HuH-7.5 (cell line): ENCODE measurements at places on chromosomes 2 and 18.
A peak's percentile ranks its signal among the peaks of the same experiment; 100 is the strongest.

DNA sequence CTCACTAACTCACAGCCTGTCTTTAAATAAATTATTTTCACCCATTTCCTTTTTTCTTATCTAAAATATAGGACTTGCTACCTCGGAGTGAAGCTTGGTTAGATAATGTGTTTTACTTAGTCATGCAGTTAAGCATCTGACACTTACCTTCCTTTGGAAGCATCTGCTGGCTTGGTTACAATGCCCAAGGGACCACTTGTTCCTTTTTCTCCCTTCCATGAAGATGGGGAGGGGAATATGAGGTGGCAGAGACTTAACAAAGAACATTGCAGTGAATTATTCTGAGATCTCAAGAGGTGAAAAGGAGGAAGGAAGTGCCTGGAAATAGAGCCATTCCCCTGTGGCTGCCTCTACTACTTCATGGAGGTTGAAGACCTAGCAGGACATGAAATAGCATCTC, 145.4 kb upstream of the FOSL2 start:
- DNase-seq = no peak

DNA sequence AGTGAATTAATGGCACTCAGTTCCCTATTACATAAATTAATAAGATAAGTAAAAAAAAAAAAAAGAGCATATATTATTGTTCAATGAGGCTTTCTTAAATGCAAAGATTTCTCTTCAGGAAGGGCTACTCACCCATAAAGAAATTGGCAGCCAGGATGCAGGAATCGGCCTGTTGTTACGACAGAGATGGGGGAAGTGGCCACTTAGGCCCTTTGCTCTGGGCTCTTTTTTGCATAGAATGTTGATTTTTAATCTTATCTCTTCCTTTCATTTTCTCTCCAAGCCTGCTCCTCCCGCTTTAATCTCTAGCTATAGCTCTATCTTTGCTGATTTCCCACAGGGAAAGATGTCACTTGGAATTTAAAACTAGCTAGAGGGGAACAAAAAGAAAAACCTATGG, 391.8 kb upstream of the CRIM1 start:
- DNase-seq = no peak

- no peak for DNase-seq
These were observed 8.9 kb upstream of the OSR1 start for GRCh38 chr2:19367326-19367725.

- no peak for DNase-seq
These were observed 45.3 kb downstream of the ZNF521 start for GRCh38 chr18:25306671-25307070.

GRCh38 chr2:117536139-117536538, 278.4 kb upstream of the DDX18 start:
- DNase-seq = no peak

DNA sequence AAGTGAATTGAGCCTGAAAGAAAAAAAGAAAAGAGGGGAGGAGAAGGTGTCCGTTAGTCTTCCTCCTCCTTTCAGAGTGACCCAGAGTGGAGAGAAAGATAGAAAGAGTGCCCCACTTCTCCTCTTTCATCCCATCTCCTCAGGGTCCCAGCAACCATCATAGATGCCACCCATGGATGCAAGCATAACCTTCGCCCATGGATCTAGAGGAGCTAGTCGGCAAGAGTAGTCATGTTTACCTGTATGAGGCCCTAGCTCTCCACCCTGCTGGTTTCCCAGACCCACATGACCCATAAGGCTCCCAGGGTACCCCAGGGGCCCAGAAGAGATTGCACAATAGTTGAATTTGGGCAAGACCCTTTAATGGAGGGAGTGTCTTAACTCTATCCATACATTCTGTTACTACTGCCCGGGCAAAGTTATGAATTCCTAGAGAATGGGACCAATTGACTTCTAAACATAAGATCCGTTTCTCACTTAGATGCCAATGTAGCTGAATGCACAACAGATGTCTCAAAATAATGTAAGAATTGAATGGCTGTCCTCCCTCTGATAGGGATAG, 56.1 kb upstream of the CDCA7 start:
- DNase-seq = no peak

DNA sequence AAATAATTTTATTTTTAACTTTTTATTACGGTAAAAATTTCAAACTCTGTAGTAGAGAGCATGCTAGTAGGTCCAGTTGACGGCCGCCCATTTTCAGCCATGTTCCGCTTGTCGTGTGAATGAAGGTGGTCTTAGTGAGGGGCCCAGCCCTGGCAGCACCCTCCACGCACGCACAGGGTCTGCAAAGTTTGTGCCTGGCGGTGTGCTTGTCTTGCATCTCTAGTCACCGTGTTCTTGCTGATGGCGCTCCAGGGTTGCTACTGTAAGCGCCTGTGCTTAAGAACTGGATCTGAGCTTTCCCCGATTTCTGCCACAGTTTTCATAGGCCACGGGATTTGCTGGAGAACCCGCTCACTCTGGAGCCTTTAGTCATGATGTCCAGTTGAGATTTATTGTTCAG, 28.9 kb downstream of the LDLRAD4 start:
- DNase-seq = no peak

DNA sequence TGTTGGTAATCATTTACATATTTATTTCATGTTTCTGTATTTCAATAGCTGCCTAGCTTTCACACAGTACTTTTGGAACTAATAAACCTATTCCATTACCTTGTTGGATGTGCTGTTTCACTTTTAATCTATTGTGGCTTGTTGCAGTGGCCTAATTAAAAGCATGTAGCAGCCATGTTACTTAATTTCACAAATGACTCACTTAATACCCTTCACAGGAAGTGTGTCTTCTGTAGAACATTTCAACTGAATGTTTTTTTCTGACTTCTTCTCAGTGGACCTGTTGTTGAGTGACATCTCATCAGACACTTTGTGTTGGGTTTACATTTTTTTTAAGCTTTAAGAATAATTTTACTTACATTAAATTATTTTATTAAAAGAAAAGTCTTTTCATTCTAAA, 260.5 kb upstream of the THUMPD2 start:
- DNase-seq = no peak

DNA sequence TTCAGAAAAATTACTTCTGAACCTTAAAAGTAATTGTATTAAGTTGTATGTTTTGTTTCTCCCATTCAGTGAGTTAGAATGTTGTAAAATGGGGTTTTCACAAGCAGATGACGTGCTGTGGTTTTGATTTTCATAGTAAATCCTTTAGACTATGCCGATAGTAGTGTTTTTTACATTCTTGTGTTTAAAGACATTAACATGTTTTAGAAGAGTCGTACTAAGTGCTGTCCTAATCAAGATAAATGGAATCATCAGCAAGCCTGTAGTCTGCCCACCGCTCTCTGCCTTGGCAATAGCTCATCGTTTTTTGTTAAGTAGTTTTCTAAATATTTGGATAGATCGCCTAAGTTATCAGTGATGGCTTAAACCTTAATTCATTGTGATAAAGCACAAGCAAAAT, 21.5 kb downstream of the PKP4 start:
- DNase-seq = no peak

DNA sequence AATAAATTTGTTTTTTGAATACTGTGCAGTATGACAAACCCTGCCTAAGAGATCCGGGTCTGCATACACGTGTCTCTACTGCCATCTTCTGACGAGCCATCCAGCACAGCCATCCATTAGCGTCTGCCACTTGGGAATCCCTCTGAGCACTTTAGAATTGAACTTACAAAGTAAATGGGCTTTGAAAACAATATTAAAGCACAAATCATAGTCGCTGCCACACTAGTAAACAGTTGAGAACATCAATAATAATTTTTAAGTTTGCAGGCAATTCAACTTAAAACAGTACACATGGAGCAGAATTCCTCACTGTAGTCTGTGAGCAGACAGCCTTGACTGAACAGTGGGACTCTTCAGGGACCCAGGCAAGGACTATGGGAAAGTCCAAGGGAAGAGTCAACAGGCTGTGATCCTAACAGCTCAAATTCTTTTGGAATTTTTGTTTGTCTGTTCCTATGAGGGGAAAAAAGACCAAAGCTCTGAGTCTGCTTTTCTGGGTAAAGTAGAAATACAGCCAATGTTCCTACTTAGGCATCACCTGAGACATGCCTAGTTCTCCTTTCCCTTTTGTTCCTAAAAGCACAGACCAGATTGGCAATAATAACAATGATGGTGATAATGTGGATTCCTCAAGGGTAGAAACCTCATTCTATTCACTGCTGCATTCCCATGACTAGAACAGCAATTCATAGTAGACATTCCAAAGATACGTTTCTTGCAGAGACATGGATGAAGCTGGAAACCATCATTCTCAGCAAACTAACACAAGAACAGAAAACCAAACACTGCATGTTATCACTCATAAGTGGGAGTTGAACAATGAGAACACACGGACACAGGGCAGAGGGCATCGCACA, 92.9 kb downstream of the MREG start:
- DNase-seq = peak; percentile 18

DNA sequence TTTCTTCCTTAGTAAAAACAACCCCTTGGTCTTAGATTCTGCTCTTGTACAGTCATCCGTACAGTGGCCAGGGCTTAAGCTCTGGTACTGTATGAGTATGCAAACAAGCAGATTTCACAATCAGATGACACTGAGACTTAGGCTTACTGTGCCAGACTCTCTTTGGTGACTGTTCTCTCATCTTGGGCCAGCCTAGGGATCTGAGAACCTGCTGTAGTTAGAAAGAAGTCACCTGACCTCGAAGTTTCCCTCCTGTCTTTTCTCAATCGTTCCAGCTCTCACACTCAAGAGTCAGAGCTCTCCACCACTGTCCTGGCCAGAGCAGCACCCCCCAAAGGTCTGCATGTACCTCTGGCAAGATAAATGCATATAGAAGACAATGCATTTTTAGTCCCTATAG, 63.2 kb downstream of the ZEB2 start:
- no peak for DNase-seq

GRCh38 chr2:6834163-6834562, 31.5 kb downstream of the CMPK2 start:
- DNase-seq = no peak

DNA sequence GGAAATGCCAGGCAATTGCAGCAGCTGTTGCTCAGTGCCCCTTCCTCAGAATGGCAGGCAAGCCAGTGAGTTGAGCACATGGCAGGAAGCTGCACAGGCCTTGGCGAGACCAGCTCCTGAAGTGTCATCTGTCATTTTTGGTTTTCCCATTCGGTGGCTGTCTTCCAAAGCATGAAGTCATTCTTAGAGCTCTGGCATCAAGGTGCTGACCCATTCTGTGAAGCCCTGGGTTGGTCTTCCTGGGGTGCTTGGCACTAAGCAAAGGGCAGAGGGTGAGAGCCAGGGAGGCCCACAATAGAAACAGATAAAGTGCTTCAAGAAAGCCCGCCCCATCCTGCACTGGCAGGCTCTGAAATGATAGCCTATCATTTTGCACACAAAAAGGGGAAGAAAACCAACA, 150.5 kb downstream of the VAPA start:
- DNase-seq = no peak

- DNase-seq = no peak
These were observed 83.4 kb upstream of the TXNDC2 start for GRCh38 chr18:9802175-9803062.

GRCh38 chr2:152823905-152824304, 105.5 kb downstream of the ARL6IP6 start:
- no peak for DNase-seq

DNA sequence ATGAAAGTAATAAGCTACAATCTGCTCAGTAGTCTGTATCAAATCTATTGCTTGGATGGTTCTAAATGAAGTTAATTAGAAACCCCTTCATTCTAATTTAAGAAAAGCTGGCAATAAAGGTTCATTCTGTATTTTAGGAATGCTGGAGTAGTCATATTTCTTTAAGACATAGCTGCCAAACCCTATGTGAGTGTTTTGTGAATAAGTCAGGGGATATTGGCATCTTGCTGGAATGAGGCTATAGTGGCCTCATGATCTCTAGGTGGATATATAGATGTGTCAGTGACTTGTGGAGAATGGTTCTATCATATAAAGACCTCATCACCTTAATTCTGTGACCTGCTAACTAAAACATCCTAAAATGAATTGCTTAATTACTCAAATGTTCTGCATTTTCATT, 196.3 kb downstream of the PDE1A start:
- DNase-seq = no peak

- no peak for DNase-seq
These were observed 483.0 kb downstream of the CCDC85A start for GRCh38 chr2:56666777-56667176.

DNA sequence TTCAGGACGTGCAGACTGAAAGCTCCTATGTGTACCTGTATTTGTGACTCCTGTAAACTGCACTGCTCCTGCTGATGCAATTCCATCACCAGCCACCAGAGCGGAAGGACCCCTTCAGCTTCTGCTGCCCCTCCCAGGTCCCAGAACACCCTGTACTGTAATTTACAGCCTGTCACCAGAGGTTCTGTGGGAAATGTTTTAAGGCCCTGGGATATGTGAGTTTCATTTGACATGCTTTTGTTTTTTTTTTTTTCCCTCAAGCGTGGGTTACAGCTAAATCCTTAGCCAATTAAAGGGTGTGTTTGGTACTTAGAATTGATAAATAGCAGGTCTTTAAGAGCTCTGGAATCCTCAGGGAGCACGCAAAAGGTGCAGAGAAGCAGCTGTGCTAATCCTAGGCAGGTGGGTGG, 79.4 kb downstream of the KCTD1 start:
- peak; percentile 21 for DNase-seq

DNA sequence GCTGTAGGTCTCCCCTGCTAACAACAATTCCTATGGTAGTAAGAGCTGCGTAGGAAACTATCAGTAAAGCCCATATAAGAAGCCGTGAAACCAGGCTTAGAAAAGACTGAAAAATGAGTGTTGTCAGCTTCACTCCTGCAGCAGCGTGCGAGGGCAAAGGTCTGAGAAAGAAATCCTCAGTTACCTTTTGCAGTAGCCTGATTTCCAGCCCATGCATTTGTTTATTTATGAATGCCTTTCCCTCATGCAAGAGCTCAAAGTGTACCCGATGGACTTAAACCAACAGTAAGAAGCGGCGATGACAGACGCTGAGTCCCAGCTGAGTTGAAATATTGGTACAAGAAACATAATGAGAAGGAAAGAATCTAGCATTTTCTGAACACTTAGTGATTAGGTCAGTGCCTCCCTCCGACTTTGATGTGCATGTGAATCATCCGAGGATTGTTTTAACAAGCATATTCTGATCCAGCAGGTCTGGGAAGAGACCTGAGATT, 15.0 kb upstream of the POLI start:
- peak; percentile 32 for DNase-seq

- DNase-seq = no peak
These were observed 199.1 kb upstream of the SLC14A2 start for GRCh38 chr18:45416168-45416567.

DNA sequence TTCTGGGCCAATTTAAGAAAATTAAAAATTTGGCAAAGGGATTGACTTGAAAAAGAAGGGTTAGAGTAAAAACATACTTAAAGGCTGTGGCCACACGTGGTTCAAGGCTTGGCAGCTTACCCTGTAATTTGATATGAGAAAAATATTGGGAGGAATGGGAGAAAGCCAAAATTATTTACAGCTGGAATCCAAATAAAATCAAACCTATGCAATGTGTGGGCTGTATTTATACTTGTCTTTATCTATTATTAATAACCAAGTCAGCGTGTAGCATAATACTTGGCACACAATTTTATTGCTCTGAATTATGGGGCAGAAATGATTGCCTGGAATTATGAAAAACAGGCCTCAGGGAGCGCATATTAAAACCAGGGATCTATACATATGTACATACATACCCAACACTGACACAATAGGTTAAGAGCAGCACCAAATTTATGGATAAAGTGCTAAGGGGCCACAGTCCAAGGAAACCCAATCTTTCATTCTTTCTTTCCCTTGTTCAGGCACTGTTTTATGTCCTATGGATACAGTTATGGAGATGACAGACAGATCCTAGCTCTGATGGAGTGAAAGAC, 35.6 kb downstream of the FAM124B start:
- no peak for DNase-seq
